ENCODE measurements at places on chromosomes 2 and 18.
A peak's percentile ranks its signal among the peaks of the same experiment; 100 is the strongest.

- no peak for DNase-seq
Measured at GRCh38 chr2:24239553-24239952, 64.7 kb downstream of the FAM228A start.

DNA sequence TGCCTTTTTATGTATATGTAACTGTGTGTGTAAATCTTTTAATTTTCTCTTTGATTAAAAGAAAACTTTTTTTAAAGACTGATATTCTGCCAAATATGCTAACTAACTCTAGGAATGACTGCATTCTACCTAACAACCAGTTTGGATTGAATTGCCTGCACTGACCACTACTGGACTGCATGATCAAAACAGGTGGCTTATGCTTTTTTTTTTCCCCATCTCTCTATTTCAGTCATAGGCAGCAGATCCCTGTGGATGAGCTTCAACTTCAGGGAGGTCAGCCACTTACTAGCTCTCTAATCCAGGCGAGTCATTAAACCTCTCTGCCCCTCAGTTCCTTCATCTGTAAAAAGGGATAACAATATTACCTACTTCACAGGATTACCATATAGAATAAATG lies 138.6 kb upstream of the SERTAD2 start:
- no peak for DNase-seq

DNA sequence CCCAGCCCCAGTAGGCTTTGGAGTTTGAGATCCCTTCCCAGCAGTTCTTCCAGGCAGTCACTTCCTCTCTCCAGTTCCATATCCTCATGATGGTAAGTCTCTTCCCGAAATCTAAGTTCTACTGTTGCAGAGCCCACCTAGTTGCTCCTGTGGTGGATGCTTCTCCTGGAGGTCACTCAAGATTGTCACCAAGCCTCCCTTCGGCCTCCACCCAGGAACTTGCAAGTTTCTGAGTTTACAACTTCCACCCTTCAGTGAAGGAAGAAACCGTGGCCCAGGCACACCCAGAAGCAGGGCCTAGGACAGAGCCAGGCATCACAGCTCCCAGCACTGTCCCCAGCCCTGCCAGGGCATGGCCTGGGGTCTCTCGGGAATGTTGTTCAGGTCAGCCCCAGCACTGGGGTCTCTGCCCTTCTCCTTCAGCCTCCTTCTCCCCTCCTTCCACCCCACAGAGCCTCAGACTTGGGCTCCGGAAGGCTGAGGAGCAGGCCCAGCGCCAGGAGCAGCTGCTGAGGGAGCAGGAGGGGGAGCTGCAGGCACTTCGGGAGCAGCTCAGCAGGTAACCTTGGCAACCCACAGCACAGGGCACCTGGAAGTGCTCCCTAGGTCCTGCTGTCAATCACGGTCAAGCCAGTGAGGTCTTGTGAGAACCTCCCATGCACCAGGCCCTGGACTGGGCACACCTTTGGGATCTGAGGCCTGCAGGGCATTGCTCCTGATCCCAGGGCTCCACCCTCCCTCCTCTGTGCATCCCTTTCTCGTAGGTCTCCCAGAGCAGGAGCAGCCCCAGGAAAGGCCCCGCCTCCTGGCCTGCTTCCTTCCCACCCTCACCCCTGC lies 7.1 kb downstream of the RUFY4 start:
- DNase-seq: no peak

GRCh38 chr2:230589497-230590015 lies 123.1 kb upstream of the CAB39 start:
- DNase-seq: no peak

DNA sequence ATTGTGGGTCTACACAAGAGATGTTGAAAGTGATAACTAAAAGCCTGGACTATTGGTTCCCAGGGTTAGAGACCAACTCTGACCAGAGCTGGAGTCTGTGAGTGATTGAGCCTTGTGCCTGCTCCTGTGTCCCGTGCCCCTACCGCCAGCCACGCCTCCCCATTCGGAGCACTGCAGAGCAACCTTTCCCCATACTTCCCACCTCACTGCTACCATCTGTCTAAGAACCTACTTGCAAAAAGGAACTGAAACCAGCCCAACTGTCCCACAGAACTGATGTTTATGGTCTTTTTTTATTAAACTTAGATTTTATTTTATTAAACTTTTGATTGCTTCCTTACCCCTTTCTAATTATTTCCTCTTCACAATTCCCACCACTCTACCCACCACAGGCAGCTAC lies 300.3 kb upstream of the MGAT5 start:
- no peak for DNase-seq

DNA sequence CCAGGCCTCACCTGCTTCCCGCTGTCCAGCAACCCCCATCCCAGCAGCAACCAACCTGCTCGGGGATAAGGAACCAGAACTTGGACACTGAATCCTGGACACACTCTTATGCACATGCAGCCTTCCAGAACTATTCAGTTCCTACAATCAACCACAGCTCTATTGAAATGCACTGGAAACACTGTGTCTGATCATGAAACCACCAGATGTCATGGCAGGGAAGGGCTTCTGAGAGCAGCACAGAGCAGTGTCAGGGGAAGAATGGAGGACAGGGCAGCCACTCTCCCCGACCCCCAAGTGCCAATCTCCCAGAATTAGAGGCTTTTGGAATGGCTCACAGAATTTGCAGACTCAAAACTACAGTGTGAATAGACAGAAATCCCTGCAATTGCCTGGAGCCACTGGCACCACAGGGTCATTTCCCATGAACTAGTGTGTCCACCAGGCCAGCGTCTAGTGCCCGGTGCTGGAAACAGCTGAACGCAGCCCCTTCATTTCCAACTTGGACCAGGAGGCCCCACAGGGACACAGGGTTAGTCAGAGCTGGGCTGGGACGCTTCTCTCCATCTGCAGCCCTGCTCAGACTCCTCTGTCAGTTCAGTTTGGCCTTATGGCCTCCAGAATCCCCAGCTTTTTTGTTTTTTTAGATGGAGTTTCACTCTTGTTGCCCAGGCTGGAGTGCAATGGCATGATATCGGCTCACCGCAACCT lies 25.5 kb downstream of the MRPL35 start:
- no peak for DNase-seq

- DNase-seq: no peak
Measured at GRCh38 chr18:26961839-26962238, 96.3 kb upstream of the AQP4 start.

DNA sequence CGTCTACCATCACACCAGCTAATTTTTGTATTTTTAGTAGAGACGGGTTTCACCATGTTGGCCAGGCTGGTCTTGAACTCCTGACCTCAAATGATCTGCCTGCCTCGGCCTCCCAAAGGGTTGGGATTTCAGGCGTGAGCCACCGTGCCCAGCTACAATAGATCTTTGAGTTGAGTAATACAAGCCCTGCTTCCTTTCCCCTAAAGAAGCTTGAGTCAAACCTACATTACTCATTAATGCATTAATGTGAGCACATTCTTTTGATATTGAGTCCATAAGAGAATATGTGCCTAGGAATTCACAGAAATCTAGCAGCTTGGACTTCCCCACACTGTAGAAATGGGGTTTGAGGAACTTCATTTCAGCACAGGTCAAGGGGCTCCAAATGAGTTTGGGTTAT lies 39.6 kb downstream of the PSMG2 start:
- DNase-seq: peak; percentile 34

- DNase-seq: no peak
Measured at GRCh38 chr18:36316246-36316645, 18.7 kb downstream of the FHOD3 start.

DNA sequence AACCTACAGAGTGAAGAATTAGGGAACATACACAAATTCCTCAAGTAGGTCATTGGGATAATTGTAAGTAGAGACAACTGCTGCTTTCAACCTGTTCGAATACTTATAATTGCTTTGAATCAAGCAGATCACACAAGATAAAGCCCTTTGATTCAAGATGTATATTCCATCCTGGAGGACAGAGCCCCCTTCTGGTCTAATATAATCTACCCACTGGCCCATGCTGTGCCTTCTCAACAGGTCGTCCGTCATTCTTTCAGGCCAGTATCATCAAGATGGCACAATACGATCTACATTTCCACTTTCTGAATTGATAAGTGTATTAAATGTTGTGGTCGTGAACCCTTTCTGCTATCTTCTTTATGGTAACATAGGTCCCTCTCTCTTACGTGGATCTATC lies 387.0 kb upstream of the CDH19 start:
- no peak for DNase-seq

DNA sequence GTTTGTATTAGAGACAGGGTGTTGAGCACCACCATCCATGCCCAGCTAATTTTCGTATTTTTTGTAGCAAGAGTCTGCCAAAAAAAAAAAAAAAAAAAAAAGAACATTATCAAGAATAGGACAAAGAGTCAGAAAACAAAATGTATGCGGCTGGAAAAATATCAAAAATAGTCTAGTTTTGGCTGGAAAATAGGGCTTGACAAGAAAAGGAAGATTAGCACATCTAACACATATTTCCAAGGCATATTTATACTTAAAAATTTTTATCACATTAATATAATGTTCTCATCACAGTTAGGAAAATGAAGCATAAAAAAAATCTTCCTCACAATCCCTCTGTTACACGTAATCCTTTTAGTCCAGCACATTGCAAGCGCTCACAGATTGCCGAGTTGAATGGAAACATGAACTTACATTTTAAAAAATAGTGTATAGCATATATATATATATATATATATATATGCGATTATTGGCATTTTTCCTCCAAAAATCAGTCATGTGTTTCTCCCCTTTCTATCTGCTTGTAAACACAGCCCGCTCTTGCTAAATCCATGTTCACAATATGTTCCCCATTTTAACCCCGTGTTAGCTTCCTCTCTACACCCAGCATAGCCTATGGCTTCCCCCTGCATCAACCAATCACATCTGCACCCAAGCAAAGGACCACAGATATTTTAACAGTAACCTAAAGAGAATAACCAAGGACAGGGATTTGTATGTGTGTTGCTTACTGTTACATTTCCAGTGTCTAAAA lies 183.0 kb downstream of the AFF3 start:
- no peak for DNase-seq

DNA sequence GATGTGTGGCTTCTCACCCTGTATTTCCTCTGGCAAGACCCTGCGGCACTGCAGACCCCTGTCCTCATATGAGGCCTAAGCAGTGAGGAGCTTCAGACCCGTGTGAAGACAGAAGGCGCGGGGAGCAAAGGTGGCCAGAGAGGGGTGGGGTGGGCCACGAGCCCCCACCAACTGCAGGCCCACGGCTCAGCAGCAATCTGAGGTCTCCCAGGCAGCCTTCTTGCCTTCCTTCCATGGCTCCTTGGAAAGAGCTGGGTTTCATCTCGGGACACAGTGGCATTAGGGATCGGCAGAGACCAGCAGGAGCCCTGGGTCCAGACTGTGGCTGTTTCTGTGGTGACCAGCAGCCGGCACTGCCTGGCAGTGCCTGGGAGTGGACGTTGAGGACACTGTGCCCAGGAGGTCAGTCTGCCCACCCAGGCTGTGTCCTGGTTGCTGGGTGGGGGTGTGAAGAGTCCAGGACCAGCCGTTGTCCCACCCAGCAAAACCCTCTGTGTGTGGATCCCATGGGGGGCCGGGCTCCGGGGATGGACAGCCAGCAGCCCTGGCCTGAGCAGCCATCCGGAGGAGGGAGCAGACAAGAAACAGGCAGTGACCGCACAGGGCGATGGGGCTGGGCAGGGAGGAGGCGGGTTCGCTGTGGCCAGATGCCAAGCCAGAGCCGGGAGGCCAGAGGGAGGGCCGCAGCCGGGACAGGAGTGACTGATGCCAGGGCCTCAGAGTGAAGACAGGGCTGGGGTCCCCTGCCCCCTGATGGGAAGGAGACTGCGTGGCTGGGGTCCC lies 73.8 kb downstream of the RRM2 start:
- no peak for DNase-seq

GRCh38 chr2:51789918-51790317 lies 758.0 kb upstream of the NRXN1 start:
- no peak for DNase-seq

- DNase-seq: no peak
Measured at GRCh38 chr18:62479574-62479973, 43.3 kb upstream of the ZCCHC2 start.

DNA sequence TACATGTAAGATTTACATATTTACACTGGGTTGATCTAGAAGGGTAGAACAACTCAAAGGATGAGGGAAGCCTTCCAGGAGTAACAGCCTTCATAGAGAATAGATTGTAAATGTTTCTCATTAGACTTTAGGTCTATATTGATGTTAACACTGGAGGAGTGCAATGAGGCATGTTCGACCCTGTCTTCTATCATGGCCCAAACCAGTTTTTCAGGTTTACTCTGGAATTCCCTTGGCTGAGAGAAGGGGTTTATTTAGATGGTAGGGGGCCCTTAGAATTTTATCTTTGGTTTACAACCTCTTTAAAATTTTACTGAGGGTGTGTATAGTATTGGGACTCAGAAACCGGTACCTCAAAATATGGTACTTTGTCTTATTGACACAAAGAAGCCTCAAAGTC lies 634.9 kb upstream of the PIK3C3 start:
- no peak for DNase-seq

GRCh38 chr2:130951018-130951417 lies 114.3 kb downstream of the ARHGEF4 start:
- DNase-seq: no peak

- DNase-seq: no peak
Measured at GRCh38 chr18:7000484-7001096, 117.0 kb downstream of the LAMA1 start.

DNA sequence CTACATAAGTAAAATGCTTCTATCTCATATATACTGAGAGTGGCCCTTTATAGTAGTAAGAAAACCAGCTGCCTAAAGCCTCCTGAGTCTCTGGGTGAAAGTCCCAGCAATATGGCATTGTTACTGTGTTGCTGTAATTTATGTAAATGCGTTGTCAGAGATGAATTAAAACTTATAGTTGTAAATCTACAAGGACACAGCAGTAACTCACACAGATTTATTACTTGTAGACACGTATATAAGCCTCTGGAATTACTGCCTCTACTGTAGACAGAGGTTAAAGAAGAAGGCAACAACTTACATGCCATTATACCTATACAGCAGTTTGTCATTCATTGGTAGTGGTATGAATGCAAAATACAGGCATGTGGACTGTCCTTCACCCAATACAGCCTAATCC lies 169.1 kb upstream of the BOD1L2 start:
- no peak for DNase-seq

- no peak for DNase-seq
Measured at GRCh38 chr2:174873471-174873870, 109.2 kb upstream of the CHRNA1 start.

DNA sequence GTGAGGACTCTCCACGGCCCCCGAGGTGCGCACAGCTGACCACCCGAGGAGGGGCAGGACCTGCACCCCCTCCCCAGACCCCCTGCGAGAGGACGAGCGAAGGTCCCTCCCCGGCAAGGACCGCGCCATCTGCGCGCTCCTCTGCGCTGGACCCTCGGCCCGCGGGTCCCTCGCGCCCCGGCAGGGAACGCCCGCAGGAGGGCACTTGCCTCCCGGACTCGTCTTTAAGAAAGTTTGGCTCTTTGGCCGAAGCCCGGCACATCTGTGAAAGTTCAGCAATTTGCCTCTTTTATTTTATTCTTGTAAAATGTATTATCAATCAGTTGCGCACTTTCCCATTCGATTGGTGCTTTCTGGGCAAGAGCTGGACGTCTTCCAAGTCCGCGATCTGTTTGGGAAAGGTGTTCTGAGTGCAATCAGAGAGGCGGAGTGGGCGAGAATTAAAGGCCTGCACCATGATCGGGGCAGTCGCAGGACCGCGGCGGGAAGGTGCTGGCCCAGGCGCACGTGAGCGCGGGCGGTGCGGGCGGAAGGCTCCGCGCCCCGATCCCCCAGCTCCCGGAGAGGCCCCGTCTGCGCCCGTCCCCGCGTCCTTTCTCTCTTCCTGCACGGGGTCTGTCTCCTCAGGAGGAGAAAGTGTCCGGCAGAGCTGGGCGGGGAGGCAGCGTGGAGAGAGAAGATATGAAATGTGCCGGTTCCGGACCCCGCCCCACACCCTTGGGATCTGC lies 1.6 kb upstream of the ALKAL2 start:
- DNase-seq: no peak
